NCI-H1436 (cell line): ENCODE measurements at places on chromosomes 11 and 22.

- DNase-seq: peak; percentile 65
Observed at GRCh38 chr22:38843657-38844314, at the start of gene NPTXR. TSS of gene NPTXR (minus strand) at chr22:38844028.

- no peak for DNase-seq
Observed at GRCh38 chr22:17707526-17707925, 66.7 kb downstream of the BID start.

DNA sequence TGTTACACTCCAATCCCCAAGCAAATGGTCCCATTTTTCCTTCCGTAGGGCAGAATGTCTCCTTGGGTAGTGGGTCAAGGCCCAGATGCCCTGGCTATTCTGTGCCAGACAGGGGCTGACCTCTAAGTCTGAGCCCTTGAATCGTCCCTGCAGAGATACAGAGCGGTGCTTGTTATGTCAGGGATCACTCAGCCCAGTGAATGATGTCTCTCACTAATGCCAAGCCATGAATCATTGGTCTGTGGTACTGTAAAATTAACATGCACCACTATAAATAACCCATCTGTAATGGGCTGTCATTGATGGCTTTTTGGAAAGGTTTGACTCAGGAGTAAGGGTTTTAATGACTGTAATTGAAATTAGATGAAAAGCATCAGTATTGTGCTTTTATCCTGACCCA is 35.3 kb upstream of the KIRREL3 start:
- no peak for DNase-seq

DNA sequence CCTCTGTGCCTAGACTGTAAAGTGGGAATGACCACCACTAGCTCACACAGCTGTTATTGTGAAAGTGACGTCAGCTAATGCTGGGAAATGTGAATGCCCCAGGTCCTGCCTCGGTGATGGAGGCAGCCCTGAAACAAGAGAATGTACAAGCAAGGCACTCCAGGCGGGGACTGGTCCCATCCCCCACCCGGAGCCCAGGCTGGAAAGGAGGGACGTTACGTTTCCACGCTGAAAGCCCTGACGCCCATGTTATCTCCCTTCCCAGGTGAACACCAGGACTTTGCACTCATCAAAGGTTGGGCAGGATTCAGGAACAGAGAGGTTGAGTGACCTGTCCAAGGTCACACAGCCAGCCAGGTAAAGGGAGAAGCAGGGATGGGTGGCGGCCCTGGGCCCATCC is 784 bp downstream of the SULT4A1 start:
- DNase-seq: no peak

GRCh38 chr11:78149646-78150045 is 10.2 kb upstream of the ALG8 start:
- DNase-seq: no peak

- DNase-seq: no peak
Observed at GRCh38 chr22:20110359-20110985, 5.4 kb upstream of the RANBP1 start.

- DNase-seq: no peak
Observed at GRCh38 chr11:22581354-22582150, 44.1 kb downstream of the FANCF start.

DNA sequence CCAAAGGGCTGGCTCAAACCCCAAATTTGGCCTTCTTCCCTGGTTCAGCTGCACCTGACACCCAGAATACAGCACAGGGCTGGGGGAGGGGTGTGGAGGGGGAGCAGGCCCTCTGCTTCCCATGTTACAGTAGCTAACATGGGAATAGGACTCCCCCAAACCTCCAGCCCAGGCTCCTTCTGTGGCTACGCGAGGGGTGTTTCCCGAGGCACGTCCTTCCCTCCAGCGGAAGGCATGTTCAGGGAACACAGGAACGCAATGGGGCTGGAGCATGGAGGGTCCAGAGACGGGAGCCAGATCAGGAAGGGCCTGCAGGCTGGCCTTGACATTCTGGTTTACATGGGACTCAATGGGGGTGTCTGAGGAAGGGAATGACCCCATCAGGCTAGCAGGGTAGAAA is 11.8 kb upstream of the IGLL1 start:
- DNase-seq: no peak

GRCh38 chr11:99884750-99885149 is 802.3 kb upstream of the ARHGAP42 start:
- DNase-seq: no peak

DNA sequence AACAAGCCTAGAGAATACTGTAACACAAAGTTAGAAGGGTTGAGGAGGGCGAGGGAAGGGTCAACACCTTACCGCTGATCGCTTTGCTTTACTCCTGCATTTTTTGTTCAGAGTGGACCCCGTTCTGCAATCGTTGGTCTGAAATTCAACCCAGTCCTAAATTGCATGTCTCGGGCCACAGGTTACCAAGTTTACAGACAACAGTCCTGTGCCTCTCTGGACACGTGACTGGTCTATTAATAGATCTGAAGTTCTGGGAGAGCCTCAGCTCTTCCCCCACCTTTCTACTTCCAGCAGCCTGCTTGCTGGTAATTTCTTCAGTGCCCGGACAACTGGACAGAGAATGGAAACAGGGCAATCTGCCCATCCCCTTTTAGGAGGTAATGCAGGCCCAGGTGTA is 74.2 kb downstream of the STIM1 start:
- no peak for DNase-seq

GRCh38 chr11:122646549-122647340 is 8.8 kb upstream of the UBASH3B start:
- no peak for DNase-seq

DNA sequence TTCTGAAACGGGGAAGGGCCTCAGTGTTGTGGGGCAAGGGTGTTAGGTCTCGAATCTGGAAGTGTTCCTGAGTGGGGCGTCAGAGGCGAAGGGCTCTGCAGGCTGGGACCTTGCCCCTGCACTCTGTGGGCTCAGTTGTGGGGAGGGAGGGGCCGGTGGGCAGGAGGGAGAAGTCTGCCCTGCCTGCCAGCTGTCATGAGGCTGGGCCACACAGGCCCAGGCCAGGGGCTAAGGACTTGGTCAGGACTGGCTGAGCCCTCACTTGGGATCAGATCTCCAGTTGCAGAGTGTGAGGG is at the start of gene CRACR2B:
Gene CRACR2B, plus strand, starts transcription at position 23 of the 296 bp plus-strand sequence. CDS start 689 bp downstream, outside the sequence.
- DNase-seq: no peak

DNA sequence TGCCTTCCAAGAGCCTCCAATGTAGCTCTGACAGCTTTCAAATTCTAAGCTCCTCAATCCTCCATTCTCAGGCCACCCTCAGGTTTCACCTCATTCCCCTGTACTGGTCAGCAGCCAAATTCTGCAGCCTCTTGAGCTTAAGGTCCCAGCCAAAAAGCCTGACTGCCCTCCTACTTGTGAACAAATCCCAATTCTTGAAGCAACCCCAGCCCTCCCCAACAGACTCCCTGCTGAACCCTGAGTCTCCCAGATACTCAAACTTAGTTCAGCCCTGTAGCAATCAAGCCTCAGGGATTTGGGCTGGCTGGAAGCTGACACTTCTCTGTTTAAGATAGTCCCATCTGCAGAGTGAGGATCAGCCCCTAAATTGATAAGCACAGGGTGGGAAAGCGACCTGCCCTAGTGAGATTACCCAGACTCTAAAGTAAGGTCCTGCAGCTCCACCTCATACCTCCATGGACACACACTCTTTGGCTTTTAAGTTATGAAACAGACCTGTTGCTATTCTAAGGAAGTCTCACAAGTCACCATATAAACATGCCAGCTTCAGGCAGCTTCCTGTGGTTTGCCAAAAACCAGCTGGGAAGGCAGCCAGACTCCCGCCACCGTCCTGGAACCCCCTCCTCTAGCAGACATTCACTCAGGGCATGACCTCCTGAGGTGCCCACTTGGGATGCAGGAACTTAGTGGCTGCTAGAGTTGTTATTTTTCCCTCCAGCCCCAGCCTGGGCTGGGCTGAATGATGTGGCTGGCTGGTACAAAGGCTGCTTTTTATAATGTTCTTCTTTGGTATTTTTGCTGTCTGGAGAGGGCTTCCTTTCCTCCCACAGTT is 82.5 kb upstream of the PICALM start:
- DNase-seq: no peak

- DNase-seq: no peak
Observed at GRCh38 chr11:102473543-102473942, 21.0 kb upstream of the TMEM123 start.

DNA sequence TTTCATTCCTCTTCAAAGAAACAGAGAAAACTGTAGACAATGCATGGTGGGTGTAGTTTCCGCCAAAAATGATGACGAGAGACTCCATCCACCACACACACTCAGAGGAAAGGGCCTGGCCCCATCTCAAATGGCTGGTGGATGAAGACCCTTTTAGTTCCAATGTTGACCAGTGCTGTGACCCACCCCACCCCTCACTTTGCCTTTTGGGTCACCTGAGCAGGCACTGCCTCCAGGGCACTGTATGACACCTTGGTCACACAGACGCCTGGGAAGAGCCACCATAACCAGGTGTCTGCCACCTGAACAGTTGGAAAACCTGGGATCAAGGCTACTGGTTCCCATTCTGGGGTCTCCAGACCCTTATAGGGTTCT is 121.3 kb downstream of the MPPED1 start:
- DNase-seq: no peak

- DNase-seq: no peak
Observed at GRCh38 chr11:87030458-87031054, 7.2 kb upstream of the TMEM135 start.

GRCh38 chr22:38966380-38966702 is 8.9 kb downstream of the APOBEC3A start:
- DNase-seq: no peak

DNA sequence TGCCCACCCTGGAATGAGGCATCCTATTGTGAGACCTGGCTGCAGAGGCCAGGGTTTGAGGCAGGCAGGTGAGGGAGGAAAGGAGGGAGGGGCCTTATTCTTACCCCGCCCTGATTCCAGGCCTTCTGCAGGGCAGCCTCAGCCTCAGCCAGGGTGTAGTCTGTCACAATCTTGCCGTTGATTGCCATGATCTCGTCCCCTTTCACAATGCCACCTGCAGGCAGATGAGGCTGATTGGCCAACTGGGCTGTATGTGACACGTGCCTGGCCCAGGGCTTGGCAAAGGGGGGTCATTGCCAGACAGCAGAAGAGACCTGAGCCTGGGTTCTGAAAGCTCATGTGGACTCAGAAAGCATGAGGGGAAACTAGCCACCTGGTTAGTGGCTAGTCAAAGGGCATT is 21.4 kb upstream of the ABCC8 start:
- DNase-seq: peak; percentile 48

- DNase-seq: no peak
Observed at GRCh38 chr11:98710986-98711385, 309.8 kb upstream of the CNTN5 start.

DNA sequence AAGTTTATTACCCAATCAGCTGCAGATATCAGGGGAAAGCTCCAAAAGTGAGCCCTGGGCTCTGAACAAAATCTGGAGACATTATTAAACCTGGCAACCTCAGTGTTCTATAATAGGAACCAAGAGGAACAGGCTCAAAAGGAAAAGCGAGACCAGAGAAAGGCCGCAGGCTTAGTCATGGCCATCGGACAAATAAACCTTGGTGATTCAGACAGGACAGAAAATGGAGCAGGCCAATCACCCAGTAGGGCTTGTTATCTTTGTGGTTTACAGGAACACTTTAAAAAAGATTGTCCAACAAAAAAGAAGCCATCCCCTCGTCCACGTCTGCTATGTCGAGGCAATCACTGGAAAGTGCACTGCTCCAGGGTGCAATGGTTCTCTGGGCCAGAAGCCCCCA is 7.7 kb upstream of the PANX1 start:
- DNase-seq: no peak

GRCh38 chr11:44743959-44744557 is 17.3 kb downstream of the TSPAN18 start:
- no peak for DNase-seq

DNA sequence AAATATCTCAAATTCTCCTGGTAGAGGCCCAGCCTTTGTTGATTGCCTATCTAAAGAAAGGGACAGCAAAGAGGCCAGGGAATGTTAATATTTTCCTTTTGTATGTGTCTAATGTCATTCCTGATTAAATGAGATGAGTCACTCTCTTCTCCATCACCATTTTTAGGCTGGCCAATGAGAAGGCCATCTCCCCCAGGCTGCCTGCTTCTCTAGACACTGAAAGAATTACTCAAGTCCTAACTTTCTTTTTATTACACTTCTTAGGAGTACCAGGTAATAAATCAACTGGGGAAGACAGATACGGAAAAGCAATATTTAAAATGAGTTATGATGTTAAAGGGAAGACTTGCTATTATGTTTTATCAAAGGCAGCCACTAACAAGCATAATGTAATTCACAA is 259.2 kb upstream of the SORL1-AS1 start:
- DNase-seq: no peak

DNA sequence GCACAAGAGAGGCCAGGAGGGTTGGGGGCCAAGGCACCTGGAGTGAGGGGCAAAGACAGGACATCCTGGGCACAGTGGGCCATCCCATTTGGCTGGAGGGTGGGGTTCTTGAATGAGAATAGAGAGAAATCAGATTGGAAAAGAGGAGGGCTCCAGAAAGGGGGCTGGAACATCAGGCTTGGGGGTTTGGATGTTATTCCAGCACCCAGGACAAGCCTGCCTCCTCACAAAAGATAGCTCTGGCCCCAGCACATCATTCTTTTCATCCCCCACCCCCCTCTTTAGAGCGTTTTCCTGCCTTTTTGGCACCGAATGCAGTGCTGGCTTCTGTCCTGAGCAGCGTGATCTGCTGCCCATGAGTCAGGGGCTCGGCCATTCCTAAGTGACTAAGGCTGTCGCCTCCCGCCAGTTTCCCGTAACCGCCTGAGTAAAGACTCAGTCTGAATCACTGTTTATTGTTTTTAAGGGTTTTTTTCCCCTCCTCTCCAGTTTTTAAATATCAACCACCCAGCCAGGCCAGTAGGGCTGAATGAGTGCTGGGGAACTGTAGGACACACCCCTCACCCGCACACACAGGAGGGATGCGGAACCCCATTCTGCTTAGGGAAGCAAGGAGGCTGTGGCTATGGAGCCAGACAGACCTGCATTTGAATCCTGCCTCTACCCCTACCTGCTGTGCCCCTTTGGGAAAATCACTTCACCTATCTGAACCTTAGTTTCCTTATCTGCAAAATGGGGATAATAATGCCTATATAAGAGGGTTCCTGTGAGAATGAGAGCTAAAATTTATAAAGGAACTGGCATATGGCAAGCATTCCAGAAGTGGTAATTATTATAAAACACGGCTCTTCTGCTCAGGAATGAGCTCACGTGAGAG is 32.4 kb upstream of the NAV2 start:
- no peak for DNase-seq

DNA sequence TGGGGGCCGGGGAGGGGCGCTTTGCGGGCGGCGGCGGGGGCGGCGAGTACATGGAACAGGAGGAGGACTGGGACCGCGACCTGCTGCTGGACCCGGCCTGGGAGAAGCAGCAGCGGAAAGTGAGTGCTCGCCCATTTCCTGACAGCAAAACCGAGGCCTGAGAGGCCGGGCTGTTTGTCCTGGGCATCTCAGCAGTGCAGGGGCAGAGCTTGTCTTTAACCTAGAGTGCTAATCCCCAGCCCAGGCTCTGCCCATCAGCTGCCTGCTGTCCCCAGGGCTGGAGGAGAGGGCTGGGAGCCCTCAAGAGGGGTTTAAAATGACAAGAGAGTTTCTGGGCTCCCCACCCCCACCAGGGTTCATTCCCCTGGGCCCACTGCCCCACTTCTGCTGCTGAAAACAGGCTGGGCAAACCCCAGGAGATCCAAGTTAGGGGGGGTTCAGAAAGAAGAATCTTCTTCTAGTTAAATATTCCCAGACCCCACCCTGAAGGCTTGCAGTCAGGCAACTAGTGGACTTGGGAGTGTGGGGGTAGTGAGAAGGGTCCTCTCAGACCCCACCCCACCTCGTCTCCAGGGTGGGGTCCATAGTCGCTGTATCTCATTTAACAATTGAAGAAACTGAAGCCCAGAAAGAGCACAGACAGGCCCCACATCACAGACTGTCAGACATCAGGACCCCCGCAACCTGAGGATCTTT is 411 bp downstream of the ACTN3 start:
- peak; percentile 11 for DNase-seq
